GM20000 (cell line): ENCODE measurements at places on chromosomes 5 and 9.

GRCh38 chr5:52864371-52864770, 76.7 kb downstream of the ITGA1 start:
- no peak for DNase-seq

GRCh38 chr5:156715287-156715686, 134.8 kb upstream of the PPP1R2B start:
- DNase-seq, result no peak

- DNase-seq, result no peak
These were observed 16.2 kb upstream of the GPBP1 start for GRCh38 chr5:57157666-57158065.

DNA sequence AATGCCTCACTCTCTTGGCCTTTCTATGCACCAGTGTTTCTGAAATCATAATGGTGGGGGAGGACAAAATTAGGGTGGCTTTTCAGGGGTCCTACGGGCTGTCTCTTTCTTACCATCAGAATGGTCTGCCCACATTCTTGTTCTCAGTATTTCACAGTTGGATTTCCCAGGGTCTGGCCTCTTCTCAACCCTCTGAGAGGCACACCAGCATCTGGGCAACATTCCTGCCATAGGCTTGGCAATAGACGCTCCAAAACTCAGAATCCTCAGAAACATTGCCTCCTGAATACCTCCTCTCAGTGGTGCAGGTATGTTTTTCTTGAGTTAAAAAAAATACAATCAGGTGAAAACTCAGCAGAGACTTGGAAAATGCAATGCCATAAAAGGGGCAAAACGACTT, 358.3 kb downstream of the NTRK2 start:
- no peak for DNase-seq

- DNase-seq, result no peak
These were observed 5.3 kb downstream of the CDK9 start for GRCh38 chr9:127791085-127791484.

- peak; percentile 17 for DNase-seq
These were observed 284.8 kb downstream of the CRB2 start for GRCh38 chr9:123640792-123641222.

GRCh38 chr5:50867140-50867539, 200.7 kb downstream of the PARP8 start:
- DNase-seq, result no peak

DNA sequence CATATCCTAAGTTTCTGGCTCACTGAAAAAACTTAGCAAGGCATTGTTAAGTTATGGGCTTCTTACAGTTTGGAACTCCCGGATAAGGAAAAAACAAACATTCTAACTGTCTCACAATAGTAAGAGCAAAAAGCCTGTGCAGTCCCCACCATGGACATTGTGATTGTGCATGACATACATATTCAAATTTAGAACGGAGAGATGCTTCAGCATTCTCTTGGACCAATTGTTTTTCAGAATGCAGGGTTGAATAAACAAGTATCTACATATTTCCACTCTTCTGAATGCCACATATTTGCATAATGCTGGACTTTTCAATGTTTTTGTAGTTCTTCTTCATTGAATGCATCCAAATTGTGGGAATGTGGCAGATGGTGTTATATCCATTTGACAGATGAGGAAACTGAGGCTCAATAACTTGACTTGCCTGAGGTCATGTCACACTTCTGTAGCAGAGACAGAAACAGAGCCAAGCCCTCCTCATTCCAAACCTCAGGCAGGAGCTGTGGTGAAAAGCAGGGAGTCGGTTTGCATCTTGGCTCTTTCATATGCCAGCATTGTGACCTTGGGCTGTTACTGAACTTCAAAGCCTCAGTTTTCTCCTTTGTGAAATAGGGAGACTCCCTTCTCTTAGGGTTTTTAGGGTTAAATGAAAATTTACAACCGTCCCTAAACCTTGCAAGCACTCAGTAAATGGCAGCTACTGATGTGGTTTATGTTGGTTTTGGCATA, 95.1 kb downstream of the IQGAP2 start:
- DNase-seq, result no peak

DNA sequence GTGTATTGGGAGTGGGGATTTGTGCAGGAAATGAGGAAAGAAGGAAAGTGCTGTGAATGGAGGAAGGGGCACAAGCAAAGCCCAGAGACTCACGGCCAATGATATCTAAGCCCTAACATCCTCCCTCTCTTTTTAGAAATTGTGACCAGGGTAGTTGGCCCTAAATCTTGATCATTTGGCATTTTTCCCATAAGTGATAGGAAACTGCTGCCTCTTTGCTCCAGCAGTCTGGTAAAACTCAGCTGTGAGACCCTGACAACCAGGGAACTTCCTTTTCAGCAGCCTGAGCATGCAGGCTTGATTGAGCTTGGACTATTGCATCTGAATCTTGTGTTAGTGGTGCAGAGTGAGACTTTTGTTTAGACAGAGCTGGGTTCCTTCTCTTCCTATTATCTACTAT, 9.6 kb upstream of the ADRB2 start:
- no peak for DNase-seq

DNA sequence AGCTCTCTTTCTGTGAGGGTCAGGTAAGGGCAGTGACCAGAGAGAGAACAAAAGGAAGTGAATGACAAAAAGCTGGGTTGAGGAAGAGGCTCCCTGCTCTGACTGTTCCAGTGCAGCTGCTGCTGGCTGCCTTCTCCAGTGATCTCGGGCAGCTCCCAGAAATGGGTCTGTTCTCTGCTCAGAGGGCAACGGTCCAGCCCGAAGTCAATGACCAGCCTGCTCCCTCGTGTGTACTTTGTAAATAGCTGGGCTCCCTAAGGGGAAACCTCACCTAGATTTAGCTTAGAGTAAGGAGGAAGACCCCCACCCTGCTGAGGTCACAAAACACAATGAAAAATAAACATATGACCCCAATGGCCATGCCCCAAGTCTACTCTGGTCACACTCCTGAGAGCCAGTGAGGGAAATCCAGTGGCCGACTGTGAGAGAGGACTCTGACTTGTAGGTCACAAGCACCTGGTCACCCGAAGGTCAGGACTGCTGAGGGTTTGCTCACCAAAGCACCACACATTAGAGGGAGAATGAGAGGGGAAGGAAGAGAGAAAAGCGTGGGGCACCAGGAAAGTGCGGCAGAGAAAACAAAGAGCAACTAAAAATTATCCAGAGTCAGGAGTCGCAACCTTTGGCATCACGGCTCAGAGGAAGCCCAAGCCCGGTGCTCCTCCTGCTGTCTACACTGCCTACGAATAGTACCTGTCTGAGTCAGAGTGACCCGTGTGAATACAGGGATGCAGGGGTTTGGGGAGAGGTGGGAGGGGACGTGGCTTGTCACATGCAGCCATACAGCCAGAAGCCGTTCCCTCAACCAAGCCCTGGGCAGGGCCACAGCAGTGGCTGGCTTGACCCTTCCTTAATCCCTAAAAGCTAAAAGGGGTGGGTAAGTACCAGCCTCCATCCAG, 19.8 kb downstream of the NIPAL4 start:
- DNase-seq, result no peak

GRCh38 chr9:121735065-121735792, 83.8 kb downstream of the DAB2IP start:
- DNase-seq, result peak; percentile 64

GRCh38 chr5:179679014-179679674, 1.7 kb downstream of the CBY3 start:
- peak; percentile 68 for DNase-seq

DNA sequence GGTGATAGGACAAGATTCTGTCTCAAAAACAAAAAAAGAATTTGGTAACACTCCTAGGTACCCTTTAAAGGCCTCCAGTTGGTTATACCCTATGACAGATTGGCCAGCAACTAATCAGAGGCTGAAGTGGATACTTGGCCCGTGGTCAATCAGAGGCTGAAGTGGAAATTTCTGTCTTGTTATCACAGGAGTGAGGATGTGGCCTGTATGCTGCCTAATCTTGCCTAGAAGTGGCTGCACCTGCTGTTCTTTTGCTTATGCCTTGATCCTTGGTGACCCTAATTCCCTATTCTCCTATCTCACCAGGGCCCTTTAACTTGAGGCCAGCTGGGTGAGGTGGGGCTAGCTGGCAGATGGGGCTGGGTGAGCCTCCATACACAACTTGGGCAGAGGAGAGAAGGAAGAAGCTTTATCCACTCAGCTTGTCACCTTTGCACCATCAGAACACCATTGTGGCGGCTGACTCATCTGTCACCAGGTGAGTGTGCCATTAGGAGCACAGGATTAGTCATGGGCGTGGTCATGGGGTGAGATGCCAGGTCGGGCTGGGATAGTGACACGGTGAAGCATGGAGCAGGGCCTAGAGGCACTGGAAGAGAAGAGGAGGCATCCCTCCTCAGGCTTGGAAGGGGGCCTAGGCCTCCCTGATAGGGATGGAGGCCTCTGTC, 41.5 kb downstream of the SAR1B start:
- peak; percentile 13 for DNase-seq

DNA sequence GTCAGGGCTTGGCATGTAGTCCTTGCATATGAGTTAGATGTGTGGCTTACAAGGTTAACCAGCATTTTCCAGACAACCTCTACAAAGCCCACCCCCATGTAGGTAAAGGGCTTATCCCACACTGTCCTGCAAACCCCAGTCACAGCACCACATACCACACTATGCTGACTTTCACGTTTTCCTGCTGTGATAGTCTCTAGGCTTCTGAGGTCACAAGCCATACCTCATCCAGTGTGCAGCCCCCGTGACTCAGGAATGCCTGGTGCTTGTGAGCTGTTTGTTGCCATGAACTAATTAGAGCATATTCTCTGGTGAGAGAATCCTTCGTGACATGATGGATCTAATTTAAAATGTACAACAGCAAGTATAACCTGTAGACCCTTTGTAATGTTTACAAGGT, 50.8 kb downstream of the ERAP1 start:
- DNase-seq, result no peak

GRCh38 chr9:633461-633860, 208.0 kb upstream of the DMRT1 start:
- DNase-seq, result no peak

- no peak for DNase-seq
These were observed 33.4 kb downstream of the MVB12B start for GRCh38 chr9:126360073-126360472.

DNA sequence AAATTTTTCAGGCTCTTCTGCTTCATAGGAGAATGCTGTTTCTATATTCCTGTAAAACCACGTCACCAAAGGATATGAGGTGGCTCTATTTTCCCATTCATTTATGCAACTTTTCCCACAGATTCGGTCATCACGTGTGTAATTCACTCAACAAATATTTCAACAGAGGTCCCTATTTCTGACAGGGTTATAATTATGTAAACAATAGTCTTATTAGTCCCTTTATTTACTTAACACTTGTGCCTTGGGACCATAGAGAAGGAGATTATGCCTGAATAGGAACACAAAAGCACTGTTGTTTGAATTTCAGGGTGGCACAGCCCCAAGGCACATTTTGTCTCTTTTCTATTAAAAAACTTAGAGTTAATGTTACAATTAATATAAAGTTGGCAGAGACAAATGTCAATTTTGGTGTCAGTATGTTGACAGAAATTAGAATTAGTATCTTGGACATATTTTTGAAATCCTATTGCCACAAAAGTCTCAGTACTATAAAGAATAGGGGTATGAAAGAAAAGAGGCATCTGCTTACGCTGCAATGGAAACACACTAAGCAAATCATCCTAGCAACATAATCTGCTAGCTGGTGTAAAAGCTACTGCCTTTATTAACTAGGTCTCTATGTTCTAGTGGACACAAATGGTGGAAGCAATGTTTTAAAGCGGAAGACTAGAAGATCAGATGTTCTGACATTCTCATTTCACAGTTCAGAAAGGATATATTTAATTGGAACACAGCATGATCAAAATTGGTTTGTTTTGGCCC, 229.1 kb upstream of the TBCA start:
- DNase-seq, result no peak

- peak; percentile 42 for DNase-seq
These were observed 6.3 kb upstream of the IFNA8 start for GRCh38 chr9:21402386-21403251.

GRCh38 chr9:37290940-37291485, 131.5 kb upstream of the GRHPR start:
- DNase-seq, result peak; percentile 25

- DNase-seq, result no peak
These were observed 137.8 kb downstream of the GADD45G start for GRCh38 chr9:89742660-89743059.

DNA sequence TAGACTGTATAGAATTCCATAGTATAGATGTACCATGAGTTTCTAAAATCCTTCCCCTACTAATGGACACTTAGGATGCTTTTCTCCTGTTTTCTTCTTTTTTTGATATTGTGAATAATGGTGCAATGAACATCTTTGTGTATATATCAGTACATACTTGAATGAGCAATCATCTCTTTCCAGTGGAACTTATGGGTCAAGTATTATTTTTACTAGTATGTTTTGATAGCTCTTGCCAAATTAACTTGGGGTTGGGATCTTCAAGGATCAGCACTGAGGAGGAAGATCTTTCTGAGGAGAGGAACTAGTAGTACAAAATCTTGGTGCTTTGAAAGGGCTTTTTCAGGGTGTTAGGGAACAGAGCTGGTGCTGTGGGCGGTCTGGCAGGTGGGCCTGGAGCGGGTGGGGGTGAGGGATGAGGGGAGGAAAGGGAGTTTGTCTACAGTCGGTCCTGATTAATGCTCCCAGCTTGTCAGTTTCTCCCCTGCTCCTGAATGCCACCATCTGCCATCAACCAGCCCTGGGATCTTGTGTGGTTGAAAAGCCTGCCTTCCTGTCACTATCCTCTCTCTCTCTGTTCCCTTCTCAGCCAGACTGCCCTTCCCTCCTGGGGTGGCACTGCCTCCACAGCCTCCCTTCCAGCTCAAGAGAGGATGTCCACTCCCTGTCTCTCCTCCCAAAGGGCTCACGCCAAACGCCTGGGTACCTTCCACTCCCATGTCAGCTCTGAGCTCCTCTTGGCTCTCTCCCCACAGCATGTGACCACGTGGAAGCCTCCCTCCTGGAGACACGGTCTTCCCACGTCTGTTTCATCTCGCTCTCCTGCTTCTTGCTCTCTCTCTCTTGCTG, 185.9 kb downstream of the DAB2IP start:
- DNase-seq, result no peak

- DNase-seq, result peak; percentile 71
These were observed 114.9 kb upstream of the TRIM32 start for GRCh38 chr9:116572095-116572748.

GRCh38 chr5:41527201-41527779, 16.9 kb upstream of the PLCXD3 start:
- DNase-seq, result no peak
